ENCODE measurements at places on chromosomes 6 and 20.

- DNase-seq, result no peak
These were observed 14.7 kb downstream of the SNRPB start for GRCh38 chr20:2455771-2456497.

DNA sequence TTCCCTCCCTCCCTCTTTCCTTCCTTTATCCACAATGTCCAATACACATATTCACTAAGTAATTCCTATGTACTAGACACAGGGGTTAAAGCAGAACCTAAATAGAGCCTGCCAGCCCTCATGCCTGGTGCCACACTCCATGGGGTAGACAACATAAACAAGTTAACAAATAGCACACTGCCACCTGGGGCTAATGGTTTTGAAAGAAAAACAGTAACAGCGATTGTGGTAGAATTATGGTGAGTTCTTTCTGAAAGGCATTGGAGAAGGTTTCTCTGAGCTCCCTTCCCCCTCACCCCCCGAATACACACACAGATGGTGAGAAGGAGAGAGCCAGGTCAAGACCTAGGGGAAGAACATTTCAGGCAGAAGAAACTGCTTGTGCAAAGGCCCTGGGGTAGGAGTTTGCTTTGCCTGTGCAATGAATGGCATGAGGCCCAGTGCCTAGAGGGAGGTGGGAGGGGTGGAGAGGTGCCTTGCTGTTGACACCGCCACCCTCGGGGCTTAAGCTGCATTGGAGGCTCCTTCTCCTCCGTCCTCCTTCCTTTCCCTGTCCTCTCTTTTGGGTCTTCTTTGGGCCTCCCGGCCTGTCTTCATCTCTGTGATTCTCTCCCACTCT is 502.4 kb upstream of the SULF2 start:
- DNase-seq, result no peak

GRCh38 chr20:41903586-41903985 is 285.4 kb upstream of the CHD6 start:
- DNase-seq, result no peak

- DNase-seq, result peak; percentile 44
These were observed 703 bp downstream of the SNX9 start for GRCh38 chr6:157823528-157824370.

DNA sequence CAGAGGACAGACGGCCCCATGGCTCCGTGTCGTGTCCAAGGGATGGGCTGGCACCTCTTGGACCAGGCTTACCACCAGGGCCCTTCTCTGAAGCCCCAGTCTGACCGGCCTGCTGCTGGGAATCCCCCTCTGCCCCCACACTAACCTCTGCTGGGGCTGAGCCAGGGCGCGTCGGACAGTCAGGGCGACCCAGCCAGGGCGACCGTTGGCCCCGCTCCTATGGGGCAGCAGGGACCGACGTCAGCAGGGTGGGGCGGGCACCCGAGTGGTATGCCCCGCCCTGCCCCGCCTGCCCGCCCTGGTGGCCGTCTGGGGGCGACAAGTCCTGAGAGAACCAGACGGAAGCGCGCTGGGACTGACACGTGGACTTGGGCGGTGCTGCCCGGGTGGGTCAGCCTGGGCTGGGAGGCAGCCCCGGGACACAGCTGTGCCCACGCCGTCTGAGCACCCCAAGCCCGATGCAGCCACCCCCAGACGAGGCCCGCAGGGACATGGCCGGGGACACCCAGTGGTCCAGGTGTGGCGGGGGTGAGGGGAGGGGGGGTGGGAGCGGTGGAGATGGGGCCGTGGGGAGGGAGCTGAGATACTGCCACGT is at the start of gene SLC17A9:
Gene SLC17A9, plus strand, starts transcription at position 337 of the 595 bp plus-strand sequence. Its CDS starts 122 bp downstream, at position 459.
- no peak for DNase-seq

DNA sequence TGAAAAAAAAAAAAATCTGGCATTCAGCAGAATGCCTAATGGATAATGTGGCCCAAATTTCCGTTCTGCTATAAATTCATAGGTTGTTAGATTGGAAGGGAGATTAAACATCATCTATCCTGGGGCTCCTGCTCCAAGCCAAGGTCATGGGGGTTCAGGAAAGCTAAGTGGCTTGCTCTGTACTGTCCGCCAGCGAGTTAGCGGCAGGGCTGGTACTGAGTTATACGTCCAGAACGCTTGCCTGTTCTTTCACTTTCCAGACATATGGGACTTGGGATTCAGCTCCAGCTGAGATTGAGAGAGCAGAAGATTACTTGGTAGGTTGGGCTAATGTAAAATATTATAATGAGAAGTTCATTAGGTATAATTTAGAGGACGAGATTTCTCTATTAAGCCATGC is 858 bp downstream of the RWDD1 start:
- DNase-seq, result no peak

GRCh38 chr6:84763003-84763885 is 1.2 kb downstream of the TBX18 start:
- DNase-seq, result no peak

DNA sequence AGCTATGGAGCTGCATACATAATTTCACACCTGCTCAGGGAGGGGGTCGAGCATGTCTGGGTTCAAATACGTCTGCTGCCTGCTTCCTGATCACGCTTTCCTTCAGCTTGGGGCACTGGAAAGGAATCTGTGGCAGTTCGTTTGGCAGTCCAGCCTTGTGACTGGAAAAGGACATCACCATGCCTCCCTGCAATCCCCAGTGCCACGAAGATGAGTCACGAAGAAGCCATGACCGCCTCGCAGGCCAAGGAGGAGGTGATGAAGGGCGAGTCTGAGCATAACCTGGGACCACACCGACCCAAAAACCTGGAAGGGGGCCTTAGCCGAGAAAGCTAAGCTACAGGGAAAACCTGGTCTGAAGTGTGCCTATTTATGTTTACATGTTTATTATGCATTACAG is 13.1 kb downstream of the JAG1 start:
- no peak for DNase-seq

DNA sequence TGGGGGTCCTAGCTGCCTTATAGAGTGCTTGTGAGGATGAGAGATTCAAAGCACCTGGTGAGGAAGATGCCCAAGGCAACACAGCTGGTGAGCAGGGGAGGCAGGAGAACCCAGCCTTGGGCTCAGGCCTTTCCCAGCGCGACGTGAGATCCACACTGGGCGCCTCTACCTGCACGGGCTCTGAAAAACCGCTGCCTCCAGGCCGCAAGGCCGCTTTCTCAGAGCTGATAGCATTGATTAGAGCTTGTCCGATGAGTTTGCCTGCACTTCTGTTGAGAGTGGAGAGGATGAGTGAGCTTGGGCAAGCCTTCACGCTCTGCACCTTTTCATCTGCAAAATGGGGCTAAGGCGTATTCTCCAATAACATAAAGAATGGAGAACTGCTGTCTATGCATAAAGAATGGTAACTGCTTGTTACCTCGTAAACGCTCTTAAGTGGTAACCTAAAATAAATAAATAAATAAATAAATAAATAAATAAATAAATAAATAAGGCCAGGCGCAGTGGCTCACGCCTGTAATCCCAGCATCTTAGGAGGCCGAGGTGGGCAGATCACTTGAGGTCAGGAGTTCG is 916 bp downstream of the PABPC1L start:
- no peak for DNase-seq

- DNase-seq, result no peak
These were observed 18.5 kb upstream of the GMDS start for GRCh38 chr6:2263896-2264295.

DNA sequence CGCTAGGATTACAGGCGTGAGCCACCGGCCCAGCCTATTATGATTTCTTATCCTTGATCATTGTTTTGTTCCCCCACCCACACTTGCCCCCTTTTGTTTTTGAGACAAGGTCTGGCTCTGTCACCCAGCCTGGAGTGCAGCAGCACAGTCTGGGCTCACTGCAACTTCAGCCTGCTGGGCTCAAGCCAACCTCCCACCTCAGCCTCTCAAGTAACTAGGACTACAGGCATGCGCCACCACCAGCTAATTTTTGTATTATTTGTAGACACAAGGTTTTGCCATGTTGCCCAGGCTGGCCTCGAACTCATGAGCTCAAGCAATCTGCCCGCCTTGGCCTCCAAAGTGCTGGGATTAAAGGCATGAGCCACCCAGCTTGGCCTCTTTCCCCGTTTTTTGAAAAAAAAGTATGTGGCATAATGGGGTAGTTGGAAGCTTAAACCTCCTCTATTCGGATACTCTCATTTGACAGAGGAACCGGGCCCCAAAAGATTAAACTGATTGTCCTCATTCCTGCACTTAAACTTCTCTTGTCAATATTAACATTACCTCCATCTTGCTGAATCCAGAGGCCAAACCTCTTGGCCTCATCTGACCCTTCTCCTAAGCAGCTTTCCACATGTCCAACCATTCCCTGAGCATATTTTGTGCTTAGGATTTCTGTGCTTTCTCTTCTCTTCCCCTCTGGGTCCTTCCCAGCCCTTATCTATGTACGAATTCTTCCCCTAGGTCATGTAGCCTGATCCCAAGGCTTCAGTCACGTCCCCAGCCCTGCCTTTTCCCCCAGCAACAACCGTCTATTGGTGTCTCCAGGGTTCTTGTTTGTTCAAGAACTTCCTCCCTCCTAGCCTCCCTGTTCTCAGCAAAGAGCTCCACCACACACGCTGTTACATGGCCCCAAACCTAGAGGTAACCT is 6.1 kb upstream of the EZR start:
- no peak for DNase-seq

GRCh38 chr6:16400248-16400760 is 161.9 kb downstream of the GMPR start:
- no peak for DNase-seq

DNA sequence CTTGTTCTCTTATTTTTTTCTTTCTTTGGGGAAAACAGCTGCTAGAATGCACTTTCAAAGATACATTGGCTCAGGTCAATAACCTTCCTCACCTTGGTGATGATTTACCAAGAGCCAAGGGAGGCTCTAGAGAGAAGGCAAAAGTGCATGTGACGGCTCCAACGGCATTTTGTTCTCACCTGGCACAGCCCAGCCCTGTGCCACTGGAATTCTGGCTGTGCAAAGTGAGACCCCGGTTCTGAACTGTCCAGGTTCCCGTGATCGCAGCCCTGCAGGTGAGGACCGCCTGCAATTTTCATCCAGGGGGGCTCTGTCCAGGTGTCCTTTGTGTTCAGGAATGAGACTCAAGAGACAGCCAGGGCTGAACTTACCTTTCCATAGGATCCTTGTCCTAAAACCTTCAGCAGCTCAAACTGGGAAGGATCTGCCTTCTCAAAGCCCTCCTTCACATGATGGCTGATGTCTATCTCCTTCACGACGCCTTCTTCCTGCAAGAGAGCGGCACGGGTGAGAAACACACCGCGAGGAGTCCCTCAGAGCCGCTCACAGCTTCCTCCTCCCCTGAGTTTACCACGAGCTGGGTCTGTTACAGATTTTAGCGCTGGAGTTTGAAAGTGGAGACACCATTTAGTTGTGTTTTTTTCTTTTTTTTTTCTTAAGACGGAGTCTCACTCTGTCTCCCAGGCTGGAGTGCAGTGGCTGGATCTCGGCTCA is 48.0 kb downstream of the RAMACL start:
- no peak for DNase-seq

DNA sequence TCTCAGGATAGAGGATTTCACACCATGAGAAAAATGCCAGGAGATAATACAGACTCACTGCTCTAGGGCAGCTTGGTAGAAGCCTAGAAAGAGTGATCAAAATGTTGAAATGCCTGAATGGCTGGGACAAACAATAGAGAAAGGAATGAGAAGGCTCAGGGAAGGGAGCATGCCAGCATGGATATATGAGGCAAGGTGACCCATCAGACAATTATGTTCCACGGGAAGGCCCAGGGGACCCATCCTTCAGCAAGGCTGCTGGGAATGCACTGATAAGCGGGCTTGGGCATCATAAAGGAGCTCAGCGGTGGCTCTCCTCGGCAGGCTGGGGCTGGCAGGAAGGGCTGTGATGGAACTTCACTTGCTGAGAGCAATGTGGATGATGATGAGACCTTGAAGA is 12.2 kb downstream of the HEBP2 start:
- no peak for DNase-seq

GRCh38 chr6:37099442-37099841 is 70.5 kb upstream of the PIM1 start:
- DNase-seq, result no peak

DNA sequence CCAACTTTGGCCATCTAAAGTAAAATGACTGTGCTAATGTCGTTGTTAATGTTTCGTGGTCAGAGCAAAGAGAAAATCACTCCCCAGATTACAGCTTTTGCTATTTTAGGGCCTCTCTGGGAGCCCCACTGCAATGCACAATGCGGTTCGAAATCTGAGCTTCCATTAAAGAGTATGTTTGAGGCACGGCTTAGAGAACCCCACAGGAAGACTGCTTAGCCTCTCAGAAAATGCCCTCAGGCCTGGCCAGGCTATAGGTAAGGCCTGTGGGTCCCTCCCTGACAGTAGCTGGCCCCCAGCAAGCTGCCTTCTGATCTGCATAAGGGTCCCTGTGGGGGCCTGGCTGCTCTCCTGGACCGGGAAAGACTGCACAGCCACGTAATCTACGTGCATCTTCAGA is 274.6 kb downstream of the PTPRT start:
- DNase-seq, result no peak
